ENCODE measurements at places on chromosomes 7 and 10.

DNA sequence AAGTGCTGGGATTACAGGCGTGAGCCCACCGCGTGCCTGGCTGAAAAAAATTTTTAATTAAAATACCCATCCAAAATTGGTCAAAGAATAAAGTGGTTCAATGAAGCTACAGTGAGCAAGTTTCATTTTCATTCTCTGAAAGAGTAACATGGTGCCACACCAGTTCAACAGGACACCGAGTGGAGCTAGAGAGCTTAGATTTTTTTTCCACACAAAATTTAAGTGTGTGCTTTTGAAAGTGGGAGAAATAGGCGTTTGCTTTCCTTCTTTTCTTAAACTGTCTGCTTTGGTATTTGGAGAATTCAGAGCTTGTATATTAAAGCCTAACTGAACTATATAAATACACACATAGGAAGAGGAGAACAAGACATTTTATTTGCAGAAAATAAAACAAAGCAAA lies 43.4 kb downstream of the BPGM start:
- no peak for DNase-seq

DNA sequence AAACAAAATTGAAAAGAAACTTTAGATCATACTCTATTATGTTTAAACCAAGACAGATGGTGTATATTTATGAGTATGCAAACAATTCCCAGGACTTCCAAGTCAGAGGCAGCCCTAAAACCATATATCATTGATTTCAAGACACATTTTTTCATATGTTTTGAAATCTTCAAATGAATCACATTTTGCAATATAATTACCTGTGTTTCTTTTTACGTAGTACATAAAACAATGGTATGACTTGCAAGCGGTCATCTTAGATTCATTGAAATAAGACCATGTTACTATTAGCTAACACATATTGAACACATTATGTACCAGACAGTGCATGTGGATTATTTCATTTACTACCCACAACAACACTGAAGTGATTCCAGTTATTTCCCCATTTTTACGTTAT lies 14.9 kb downstream of the SMURF1 start:
- DNase-seq = no peak

- no peak for DNase-seq
Observed at GRCh38 chr7:51456431-51457060, 139.9 kb upstream of the COBL start.

DNA sequence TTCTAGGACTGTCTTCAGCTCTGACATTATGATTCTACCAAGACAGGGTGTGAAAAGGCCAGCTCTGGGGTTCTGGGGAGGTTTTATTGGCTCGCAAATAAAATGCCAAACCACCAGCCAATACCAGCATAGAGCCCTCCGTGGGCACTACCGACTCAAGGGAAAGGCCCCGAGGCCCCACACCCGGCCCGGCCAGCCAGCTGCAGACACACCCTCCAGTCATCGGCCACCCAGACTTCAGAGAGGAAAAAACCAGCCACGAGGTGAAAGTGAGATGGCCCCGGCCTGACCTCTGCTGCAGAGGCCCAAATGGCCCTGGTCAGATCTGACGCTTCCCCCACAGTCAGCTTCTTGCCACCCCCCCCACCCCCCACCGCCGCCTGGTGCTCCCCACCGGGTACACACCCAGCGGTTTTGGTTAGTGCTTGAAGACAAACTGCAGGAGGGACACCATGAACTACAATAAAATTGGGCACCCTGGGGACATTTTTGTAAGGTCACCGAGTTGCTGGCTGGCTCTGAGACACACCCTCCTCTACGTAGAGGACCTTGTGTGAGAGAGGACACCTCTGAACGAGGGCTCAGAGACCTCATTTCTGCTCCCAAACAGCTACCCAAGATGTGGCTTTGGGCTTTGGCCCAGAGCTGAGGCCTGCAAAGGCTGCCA lies 79.9 kb downstream of the PRKAG2 start:
- DNase-seq = no peak

- no peak for DNase-seq
Observed at GRCh38 chr7:142647749-142648148, 101.5 kb upstream of the PRSS1 start.

DNA sequence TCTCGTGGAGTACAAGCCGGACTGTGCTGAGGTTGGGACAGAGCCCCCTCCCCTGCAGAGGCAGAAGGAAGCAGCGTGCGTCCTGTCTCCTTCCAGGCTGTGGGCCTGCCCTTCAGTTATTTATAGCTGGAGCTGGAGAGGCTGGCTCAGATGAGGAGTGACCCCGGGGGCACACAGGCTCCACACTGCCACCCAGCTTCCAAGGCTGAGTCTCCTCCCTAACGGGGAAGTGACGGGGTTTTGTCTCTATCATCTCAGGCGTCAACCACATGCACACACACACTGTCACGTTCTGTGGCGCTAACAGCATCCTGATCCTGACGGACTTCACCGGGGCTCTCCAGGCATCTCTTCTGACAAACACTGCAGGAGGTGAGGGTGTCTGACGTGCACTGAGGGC lies 25.4 kb downstream of the AMZ1 start:
- DNase-seq = no peak

DNA sequence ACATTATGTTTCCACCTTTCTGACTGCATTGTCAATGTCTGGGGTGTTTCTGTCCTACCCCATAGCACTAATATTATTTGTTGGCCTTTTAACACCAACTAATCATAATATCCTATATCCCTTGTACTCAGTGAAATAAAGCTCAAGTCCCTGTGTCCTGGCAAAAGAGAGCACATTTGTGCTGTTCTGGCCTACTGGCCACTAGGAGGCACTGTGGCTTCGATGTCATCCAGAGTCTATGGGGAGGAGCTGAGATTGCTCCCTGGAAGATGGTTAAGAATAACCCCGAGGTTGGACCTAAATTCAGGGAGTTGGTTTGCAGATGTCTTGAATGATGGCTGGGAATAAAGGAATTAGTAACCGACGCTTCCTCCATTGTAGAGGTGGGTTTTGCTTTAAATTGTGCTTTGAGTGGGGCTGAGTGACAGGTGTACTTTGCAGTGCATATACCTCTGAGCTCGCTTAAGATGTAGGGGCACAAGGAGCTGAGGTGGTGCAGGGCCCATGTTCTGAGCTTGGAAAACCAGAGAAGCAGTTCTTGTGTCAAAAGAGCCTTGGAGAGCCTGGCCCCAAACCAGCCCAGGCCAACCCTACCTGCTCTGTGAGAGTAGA lies 191.2 kb upstream of the PRSS1 start:
- DNase-seq = no peak

Data from mesenteric fat pad (tissue), 1 donor.